ENCODE measurements at places on chromosomes 1 and 21. TPM values are rescaled to one million over a fixed set of nuclear protein-coding genes. Genes with fewer than 3 reads are reported as not detected.
A peak's percentile ranks its signal among the peaks of the same experiment; 100 is the strongest.

GRCh38 chr21:31798842-31799704 lies 67.2 kb upstream of the SCAF4 start:
- no peak for DNase-seq
- H3K27me3 ChIP-seq: peaks cover 10% of the 10 kb centered on the region
- no peaks in the 10 kb centered on the region for H3K4me1 ChIP-seq

DNA sequence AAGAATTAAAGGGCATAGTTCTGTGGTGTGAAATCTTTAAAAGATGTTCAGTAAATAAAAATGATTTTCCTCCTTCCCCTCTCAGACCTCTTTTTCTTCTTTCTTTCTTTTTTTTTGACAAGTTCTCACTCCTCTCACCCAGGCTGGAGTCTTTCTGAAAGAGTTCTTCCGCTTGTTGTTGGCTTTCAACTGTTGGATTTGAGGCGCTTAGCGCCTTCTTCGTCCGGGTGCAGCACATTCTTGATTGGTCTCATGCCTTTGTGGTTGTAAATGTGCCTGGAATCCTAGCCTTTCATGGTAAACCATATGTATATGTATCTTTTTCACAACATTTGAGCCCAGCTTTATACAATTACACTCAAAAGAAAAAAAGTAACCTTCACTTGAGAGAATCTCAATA lies 980 bp upstream of the METTL18 start:
- H3K4me1 ChIP-seq: peaks cover 18% of the 10 kb centered on the region
- no peak for DNase-seq
- H3K4me3 ChIP-seq: peak overlapping the region; percentile 76
- H3K36me3 ChIP-seq: peaks cover 14% of the 10 kb centered on the region

GRCh38 chr1:224786533-224787250 lies 142.8 kb upstream of the DNAH14 start:
- H3K27me3 ChIP-seq: no peaks in the 10 kb centered on the region
- H3K4me3 ChIP-seq: no peak overlapping the region
- H3K27ac ChIP-seq: no peak overlapping the region
- no peak for DNase-seq
- H3K36me3 ChIP-seq: no peaks in the 10 kb centered on the region
- peaks cover 10% of the 10 kb centered on the region for H3K4me1 ChIP-seq

GRCh38 chr1:30290581-30290980 lies 432.8 kb downstream of the MATN1 start:
- no peak overlapping the region for H3K27ac ChIP-seq
- no peak overlapping the region for H3K4me3 ChIP-seq
- DNase-seq: no peak
- H3K36me3 ChIP-seq: no peaks in the 10 kb centered on the region
- H3K4me1 ChIP-seq: no peaks in the 10 kb centered on the region
- H3K27me3 ChIP-seq: peaks cover 4% of the 10 kb centered on the region

DNA sequence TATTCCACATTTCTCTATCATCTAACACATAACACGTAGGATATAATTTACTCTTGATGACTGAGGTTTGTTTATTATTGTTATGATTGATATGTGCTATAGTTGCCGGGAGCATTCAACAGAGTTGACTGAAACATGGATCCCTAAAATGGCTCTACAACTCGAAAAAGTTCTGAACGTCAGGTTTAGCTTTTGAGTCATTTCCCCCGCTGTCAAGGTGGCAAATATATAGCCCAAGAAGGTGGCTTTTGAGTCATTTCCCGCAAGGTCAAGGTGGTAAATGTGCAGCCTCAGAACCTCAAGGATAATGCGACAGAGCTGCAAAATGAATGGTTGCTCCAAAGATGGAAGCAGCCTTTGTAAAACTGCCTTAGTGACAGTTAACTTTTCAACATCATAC lies 104.0 kb downstream of the NIBAN1 start:
- DNase-seq: no peak
- peaks cover 2% of the 10 kb centered on the region for H3K36me3 ChIP-seq
- H3K27ac ChIP-seq: no peak overlapping the region
- no peak overlapping the region for H3K4me3 ChIP-seq

DNA sequence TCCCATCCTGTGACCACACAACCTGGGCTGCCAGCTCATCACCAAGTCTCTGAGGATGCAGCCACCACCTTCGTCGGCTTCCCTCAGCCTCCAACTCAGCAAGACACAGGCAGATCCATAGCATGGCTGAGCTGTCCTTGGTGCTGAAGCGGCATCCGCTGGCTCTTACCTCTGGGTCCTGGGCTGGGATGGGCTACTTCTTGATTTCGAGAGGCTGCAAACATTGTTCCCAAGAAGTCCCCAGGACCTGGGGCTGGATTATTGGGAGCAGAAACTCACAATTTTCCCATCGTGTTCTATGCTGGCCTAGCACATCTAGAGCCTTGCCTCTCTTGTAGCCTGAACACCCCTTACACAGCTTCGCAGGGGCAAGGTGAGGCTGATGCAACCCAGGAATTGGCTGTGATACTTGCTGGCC lies 24.9 kb upstream of the C1QA start:
- peaks cover 9% of the 10 kb centered on the region for H3K27me3 ChIP-seq
- no peaks in the 10 kb centered on the region for H3K36me3 ChIP-seq
- no peaks in the 10 kb centered on the region for H3K4me1 ChIP-seq
- H3K4me3 ChIP-seq: no peak overlapping the region
- DNase-seq: peak; percentile 56

DNA sequence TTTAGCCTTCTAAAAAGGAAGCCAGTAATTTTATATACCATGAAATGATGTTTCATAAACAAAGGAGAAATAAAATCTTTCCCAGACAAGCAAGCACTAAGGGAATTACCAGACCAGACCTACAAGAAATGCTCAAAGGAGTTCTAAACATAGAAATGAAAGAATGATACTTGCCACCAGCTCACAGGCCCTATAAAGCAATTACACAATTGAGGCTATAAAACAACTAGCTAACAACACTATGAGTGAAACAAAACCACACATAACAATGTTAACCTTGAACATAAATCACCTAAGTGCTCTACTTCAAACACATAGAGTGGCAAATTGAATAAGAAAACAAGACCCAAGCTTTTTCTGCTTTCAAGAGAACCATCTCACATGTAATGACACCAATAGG lies 123.8 kb downstream of the BARHL2 start:
- H3K4me1 ChIP-seq: no peaks in the 10 kb centered on the region
- DNase-seq: no peak
- no peaks in the 10 kb centered on the region for H3K36me3 ChIP-seq
- peaks cover 7% of the 10 kb centered on the region for H3K27me3 ChIP-seq
- no peak overlapping the region for H3K4me3 ChIP-seq

DNA sequence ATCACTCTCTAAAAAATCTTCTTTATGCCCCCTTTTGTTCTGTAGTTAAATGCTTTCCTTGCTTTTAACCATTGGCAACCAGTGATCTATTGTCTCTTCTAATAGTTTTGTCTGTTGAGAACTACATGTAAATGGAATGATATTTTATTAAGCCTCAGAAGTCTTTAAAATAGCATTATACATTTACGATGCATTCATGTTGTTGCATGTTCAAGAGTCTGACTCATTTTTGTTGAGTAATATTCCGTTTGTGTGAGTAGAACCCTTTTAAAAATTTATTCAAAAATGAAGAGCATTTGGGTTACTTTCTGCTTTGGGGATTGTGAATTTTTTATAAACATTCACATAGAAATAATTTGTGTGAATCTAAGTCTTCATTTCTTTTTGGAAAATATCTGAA lies 1352.9 kb downstream of the NCAM2 start:
- H3K36me3 ChIP-seq: no peaks in the 10 kb centered on the region
- H3K27ac ChIP-seq: no peak overlapping the region
- no peaks in the 10 kb centered on the region for H3K27me3 ChIP-seq

DNA sequence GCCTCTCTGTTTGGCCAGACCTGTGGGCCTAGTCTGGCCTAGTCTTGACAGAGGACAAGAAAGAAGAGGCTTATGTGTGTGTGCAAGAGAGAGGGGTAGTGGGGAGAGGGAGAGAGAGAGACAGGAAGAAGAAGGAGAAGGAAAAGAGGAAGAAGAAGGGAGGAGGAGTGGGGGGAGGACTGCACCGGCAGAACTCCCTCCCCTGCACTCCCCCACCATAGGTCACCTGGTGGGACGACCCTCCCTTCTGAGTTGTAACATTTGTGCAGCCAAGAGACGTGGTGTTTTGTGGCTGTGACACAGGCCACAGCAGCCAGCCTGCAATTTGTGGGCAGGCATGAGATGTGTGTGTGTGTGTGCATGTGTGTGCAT lies 4.3 kb downstream of the INAVA start:
- H3K27ac ChIP-seq: no peak overlapping the region
- no peaks in the 10 kb centered on the region for H3K4me1 ChIP-seq
- no peak overlapping the region for H3K4me3 ChIP-seq
- H3K36me3 ChIP-seq: no peaks in the 10 kb centered on the region
- DNase-seq: no peak
- H3K27me3 ChIP-seq: no peaks in the 10 kb centered on the region

DNA sequence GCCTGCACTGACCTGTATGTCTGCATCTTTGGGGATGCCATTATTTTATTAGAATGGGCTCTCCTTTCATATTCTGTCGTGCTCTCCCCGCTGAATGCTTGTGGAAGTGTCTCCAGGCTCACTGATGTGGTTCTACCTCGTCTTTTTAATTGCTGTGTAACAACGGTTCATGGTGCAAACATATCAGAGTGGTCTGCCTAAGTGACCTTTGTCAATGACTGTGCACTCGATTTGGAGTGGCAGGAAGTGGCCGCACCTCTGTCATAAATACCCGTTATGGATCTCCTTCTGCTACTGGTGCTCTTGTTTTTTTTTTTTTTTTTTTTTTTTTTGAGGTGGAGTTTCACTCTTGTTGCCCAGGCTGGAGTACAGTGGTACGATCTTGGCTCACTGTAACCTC lies 38.3 kb downstream of the SPSB1 start:
- H3K27me3 ChIP-seq: no peaks in the 10 kb centered on the region
- no peaks in the 10 kb centered on the region for H3K4me1 ChIP-seq

DNA sequence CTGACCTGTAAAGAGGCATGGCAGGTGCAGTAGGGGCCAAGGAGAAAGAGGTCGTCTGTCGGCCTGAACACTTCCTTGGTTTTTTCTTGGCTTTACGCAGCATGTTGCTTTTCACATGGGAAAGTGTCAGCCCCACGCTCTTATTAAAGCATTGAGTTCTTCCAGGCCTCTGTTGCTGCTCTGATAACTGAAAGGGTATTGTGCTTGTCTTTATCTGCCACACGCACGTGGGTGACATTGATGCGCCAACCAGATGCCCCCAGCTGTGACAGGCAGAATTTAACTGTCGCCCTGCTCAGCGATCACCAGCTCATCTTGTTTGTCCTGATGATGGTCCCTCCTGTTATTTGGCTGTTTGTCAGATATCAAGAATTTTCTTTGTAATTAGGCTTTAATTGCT lies 76.5 kb downstream of the GALNT2 start:
- H3K4me1 ChIP-seq: peaks cover 93% of the 10 kb centered on the region
- H3K4me3 ChIP-seq: no peak overlapping the region
- H3K36me3 ChIP-seq: no peaks in the 10 kb centered on the region
- no peak for DNase-seq

DNA sequence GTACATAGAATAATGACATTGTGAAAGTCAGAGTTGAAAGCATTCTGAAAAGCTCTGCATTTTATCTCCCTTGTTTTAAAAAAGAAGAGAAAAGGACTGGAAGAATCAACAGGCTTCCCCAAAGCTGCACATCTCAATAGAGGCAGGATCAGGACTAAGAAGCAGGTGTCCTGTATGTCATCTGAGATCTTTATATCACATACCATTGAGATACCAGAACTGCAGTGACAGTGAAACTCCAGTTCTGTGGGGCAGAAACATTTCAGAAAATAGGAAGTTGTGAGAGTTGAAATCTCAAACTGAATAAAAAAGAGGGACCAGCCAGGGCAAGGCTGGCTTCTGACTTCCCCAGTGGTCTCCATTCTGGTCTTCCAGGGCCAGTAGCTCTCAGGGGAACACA lies 33.0 kb upstream of the SH2D1B start:
- DNase-seq: no peak
- H3K27me3 ChIP-seq: no peaks in the 10 kb centered on the region
- no peaks in the 10 kb centered on the region for H3K36me3 ChIP-seq
- no peaks in the 10 kb centered on the region for H3K4me1 ChIP-seq

GRCh38 chr1:88036345-88037014 lies 647.6 kb upstream of the PKN2 start:
- H3K27me3 ChIP-seq: no peaks in the 10 kb centered on the region
- no peaks in the 10 kb centered on the region for H3K36me3 ChIP-seq
- H3K27ac ChIP-seq: no peak overlapping the region
- no peak for DNase-seq
- no peak overlapping the region for H3K4me3 ChIP-seq

- H3K27me3 ChIP-seq: no peaks in the 10 kb centered on the region
- peaks cover 45% of the 10 kb centered on the region for H3K4me1 ChIP-seq
These were observed 140.0 kb downstream of the SLC45A1 start for GRCh38 chr1:8457760-8458381.

GRCh38 chr1:232292239-232292638 lies 337.7 kb downstream of the SIPA1L2 start:
- no peak overlapping the region for H3K4me3 ChIP-seq
- DNase-seq: no peak
- no peaks in the 10 kb centered on the region for H3K27me3 ChIP-seq

- no peaks in the 10 kb centered on the region for H3K4me1 ChIP-seq
- H3K27me3 ChIP-seq: no peaks in the 10 kb centered on the region
- H3K36me3 ChIP-seq: no peaks in the 10 kb centered on the region
- no peak overlapping the region for H3K27ac ChIP-seq
- H3K4me3 ChIP-seq: no peak overlapping the region
- DNase-seq: no peak
These were observed 137.3 kb downstream of the PGBD5 start for GRCh38 chr1:230288641-230289349.

GRCh38 chr1:1179983-1180861 lies 6.5 kb downstream of the TTLL10 start:
- peak; percentile 4 for DNase-seq
- no peak overlapping the region for H3K27ac ChIP-seq
- H3K36me3 ChIP-seq: no peaks in the 10 kb centered on the region
- no peaks in the 10 kb centered on the region for H3K4me1 ChIP-seq
- H3K4me3 ChIP-seq: no peak overlapping the region
- H3K27me3 ChIP-seq: peaks cover 23% of the 10 kb centered on the region

- no peaks in the 10 kb centered on the region for H3K4me1 ChIP-seq
- H3K36me3 ChIP-seq: no peaks in the 10 kb centered on the region
- H3K27me3 ChIP-seq: no peaks in the 10 kb centered on the region
- H3K4me3 ChIP-seq: no peak overlapping the region
- no peak for DNase-seq
- no peak overlapping the region for H3K27ac ChIP-seq
These were observed 89.3 kb downstream of the LACTBL1 start for GRCh38 chr1:22883406-22883805.

- no peak for DNase-seq
- H3K27me3 ChIP-seq: no peaks in the 10 kb centered on the region
- peak overlapping the region; percentile 52 for H3K4me3 ChIP-seq
- no peaks in the 10 kb centered on the region for H3K36me3 ChIP-seq
These were observed 78.1 kb downstream of the DESI2 start for GRCh38 chr1:244730934-244731434.

Gene RNF115
- total RNA-seq: 52.0 TPM

Gene GPX7
- 5.8 TPM for total RNA-seq

Gene SPRR4
- total RNA-seq: not detected

Gene GSTM1
- total RNA-seq: not detected

Gene TRIM67
- total RNA-seq: 0.16 TPM

Gene AQP10
- total RNA-seq: 0.93 TPM

Gene PDZK1IP1
- total RNA-seq: not detected

Gene PLA2G2D
- total RNA-seq: not detected

Gene FASLG
- total RNA-seq: not detected

Gene NGF
- total RNA-seq: 1.5 TPM

Gene NBPF20
- 0.19 TPM for total RNA-seq

Gene TBX19
- total RNA-seq: 0.88 TPM

Gene HAO2
- total RNA-seq: not detected

All from heart left ventricle (tissue), 16 donors.